ENCODE measurements at places on chromosomes 1 and 21.

GRCh38 chr1:209095627-209096595 lies 487.6 kb upstream of the CAMK1G start:
- no peak for DNase-seq

- no peak for DNase-seq
Measured at GRCh38 chr1:90174246-90174645, 179.3 kb downstream of the ZNF326 start.

DNA sequence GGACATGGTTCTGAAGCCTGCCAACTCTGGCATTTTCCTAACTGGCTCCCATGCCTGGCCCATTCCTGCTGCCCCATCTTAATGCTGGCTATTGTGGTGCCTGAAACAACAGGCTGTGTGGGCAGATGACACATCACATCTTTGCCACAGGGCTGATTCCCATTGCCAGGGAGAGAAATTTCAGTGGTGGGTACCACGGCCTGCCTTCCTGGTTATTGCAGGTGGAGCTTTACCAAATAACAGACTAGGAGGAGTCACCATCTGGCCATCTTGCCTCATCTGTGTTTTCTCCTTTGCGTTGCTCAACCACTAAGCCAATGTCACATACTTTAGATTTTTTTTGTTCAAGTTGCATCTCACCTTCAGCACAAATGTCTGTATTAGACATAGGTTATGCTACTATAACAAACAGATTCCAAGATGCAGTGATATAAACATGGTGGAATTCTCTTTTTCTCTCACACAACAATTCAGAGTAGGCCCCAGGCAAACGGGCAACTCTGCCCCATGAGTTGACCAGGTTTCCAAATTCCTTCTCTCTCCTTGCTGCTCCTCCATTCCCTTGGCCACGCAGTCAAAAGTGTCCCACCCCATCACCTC lies 14.1 kb downstream of the CDA start:
- DNase-seq = no peak

GRCh38 chr21:31143036-31143435 lies 104.8 kb upstream of the KRTAP19-8 start:
- DNase-seq = no peak

- no peak for DNase-seq
Measured at GRCh38 chr1:177247623-177248176, 76.9 kb downstream of the BRINP2 start.

GRCh38 chr1:68117416-68117815 lies 67.0 kb upstream of the DIRAS3 start:
- DNase-seq = no peak

DNA sequence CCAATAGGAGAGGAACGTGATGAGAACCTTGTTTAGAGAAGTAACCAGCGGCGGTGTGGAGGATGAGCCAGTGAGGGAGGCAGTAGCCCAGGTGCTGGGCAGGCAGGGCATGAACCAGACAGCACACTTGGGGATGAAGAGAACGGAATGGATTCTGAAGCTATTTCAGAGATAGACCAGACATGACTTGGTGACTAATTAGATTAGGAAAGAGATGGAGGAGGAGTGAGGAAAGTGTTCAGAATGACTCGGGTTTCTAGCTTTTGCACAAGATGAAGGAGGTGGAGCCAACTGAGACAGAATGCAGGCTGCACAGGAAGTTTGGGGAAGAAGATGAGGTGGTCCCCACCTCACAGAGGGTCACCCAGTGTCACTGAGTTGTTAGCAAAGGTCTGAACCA lies 5.1 kb downstream of the PEF1 start:
- DNase-seq = no peak

- peak; percentile 22 for DNase-seq
Measured at GRCh38 chr1:180778782-180779398, 133.8 kb upstream of the KIAA1614 start.

- no peak for DNase-seq
Measured at GRCh38 chr1:233843525-233844204, 60.8 kb upstream of the SLC35F3 start.

DNA sequence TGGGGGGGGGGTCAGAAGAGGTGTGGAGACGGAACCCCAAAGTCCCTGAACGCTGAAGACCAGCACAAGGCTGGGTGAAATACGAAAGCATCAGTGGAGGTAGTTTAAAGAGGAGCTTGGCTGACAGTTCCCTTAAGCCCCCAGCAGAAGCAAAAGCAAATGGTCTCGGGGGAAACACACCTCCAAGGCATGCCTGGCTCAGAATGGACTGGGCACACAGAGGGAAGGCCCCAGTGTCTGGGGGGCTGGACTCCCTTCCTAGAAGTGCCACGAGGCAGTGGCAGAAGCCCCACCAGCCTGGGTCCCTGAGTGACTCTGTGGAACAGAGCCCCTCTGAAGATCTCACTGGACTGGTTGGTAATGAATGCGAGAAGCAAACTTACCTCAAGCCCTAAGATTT lies 43.9 kb downstream of the UBE2G2 start:
- no peak for DNase-seq

- peak; percentile 86 for DNase-seq
Measured at GRCh38 chr21:25997788-25998611, 172.6 kb downstream of the APP start.

DNA sequence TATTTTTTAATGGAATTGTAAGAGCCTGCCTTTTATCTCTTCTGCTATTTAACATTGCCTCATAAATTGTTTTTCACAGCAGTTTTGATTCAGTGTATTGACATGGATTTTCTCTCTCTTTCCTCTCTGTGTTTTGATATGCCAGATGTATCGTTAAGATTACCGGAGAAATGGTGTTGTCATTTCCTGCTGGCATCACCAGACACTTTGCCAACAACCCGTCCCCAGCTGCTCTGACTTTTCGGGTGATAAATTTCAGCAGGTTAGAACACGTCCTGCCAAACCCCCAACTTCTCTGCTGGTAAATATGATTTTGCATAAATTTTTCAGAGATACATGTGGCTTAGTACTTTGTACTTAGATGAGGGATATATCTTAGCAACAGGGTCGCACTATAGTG lies 23.1 kb upstream of the DYNLT5 start:
- DNase-seq = no peak

GRCh38 chr1:207812778-207813511 lies 61.1 kb downstream of the CD46 start:
- DNase-seq = no peak

GRCh38 chr21:38307771-38308531 lies 51.2 kb downstream of the KCNJ15 start:
- no peak for DNase-seq

DNA sequence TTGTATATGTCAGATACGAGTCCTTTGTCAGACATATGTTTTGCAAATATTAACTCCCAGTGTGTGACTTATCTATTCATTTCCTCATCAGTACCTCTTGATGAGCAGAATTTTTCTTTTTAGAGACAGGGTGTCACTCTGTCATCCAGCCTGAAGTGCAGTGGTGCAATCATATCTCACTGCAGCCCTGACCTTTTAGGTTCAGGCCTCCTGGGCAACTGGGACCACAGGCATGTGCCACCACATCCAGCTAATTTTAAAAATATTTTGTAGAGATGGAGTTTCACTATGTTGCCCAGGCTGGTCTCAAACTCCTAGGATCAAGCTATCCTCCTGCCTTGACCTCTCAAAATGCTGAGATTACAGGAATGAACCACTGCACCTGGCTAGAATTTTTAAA lies 93.0 kb downstream of the HLCS start:
- no peak for DNase-seq

DNA sequence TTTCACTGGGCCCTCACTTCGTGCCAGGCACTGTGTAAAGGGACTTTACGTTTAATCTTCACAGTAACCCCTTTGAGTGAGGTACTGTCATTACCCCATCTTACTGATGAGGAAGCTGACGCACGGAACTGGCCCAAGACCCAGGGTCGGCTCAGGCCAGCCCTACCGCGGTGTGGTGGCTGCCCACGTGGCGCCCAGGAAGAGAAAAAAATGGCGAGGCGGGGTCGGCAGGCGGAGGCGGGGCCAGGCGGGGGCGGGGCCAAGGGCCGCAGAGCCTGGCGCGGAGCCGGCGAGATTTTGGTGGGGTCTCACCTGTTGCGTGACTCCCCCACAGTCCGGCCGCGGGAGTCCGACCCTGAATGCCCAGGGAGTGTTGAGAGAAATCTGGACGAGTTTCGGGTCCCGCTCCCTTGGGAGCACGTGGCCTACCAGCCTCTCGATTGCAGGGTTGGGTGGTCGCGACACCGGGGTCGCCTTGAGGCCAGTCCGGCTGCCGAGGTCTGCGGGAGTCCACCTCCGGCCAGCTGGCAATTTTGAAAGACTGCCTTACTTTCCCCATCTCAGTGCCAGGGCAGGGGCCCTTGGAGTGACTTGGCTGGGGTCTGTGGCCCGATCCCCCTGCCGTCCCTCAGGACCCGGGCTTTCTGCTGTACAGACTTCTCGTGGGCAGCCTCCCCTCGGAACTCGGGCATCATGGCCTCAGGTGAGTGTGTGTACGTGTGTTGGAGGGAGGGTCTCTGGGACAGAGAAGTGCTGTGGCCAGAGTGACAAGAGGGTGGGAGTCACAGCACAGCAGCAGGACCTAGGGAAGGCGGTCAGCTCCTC lies at the start of the genes AMPD2 and GNAT2:
Gene AMPD2, plus strand, starts transcription at position 262 of the 825 bp plus-strand sequence. CDS start 1,339 bp downstream, outside the sequence.
Gene GNAT2, minus strand, starts transcription at position 41 of the 825 bp plus-strand sequence. CDS start 6,746 bp downstream, outside the sequence.
- DNase-seq = peak; percentile 73

- DNase-seq = no peak
Measured at GRCh38 chr1:232016616-232017015, 390.0 kb downstream of the DISC1 start.

DNA sequence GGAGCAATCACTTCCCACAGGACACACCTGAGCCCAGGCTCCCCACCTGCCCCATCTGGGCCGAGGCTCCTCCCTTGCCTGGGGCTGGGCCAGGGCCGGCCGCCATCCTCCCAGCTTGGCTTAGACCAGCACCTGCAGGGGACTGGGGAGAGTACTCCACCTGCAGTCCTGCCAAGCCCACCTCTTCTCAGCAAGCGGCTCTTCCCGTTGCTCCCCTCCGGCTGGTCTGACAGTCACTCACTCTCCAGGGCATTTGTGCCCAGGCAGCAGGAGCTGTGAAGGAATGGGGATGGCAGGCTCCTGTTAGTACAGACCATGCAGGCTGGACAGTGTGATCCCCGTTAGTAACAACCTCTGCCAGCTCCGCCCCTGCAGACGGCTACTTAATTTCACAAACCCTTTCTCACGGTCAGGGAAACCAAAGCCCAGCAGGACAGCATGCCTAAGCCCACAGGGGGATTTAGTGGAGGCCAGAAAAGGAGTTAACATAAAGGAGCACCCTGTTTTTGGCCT lies at the start of gene FYB2:
Gene FYB2, minus strand, starts transcription at position 18 of the 513 bp plus-strand sequence. CDS start 114 bp downstream, outside the sequence.
- no peak for DNase-seq

GRCh38 chr21:46375560-46376230 lies 51.7 kb downstream of the PCNT start:
- DNase-seq = no peak

- no peak for DNase-seq
Measured at GRCh38 chr1:177289532-177289931, 118.8 kb downstream of the BRINP2 start.

GRCh38 chr21:43352568-43353281 lies 74.2 kb downstream of the SIK1 start:
- DNase-seq = no peak

- peak; percentile 51 for DNase-seq
Measured at GRCh38 chr1:53502641-53503432, 43.6 kb downstream of the DMRTB1 start.

- no peak for DNase-seq
Measured at GRCh38 chr1:181094416-181095212, 6.1 kb downstream of the IER5 start.

GRCh38 chr1:44250068-44250781 lies 37.0 kb downstream of the DMAP1 start:
- no peak for DNase-seq

Data from NCI-H1417 (cell line).